ENCODE measurements at places on chromosomes 11 and 22.

DNA sequence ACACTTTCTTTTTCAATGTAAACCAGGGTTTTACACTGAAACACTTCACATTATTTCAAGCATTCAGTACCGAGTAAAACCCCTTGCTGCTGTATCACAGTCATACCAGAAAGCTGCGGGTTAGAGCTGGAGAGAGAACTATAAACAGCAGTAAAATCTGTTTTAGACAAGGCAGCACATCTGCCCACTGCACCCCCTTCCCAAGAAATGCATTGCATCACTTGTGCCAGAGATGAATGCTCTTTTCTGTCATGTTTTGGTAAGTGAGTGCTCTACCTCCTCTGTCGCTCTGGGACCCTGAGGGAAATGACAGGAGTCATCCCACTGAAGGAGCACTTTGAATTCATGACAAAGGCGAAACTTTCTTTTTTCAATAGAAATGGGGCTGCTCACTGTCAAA lies 107.2 kb downstream of the MAML2 start:
- no peak for DNase-seq

- DNase-seq: no peak
Measured at GRCh38 chr11:1870721-1871466, 18.0 kb downstream of the LSP1 start.

DNA sequence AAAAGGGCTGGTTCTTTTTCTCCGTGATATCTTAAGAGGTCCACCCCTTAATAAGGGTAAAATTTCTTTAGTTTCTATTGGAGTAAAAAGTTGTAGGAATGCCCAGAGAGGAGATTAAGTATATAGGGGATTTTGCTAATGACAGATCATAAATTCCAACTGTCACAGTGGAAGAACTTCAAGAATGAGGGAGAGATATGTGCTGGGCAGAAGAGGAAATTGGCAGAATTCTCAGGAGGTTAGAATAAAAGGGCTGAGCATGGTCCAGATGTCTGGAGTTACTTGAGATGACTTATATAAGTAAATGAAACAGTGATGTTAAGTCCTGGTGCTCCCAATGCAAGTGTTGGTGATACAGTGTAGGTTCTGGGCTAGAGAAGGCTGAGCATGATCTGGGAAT lies 417.6 kb upstream of the ARHGAP42 start:
- no peak for DNase-seq

DNA sequence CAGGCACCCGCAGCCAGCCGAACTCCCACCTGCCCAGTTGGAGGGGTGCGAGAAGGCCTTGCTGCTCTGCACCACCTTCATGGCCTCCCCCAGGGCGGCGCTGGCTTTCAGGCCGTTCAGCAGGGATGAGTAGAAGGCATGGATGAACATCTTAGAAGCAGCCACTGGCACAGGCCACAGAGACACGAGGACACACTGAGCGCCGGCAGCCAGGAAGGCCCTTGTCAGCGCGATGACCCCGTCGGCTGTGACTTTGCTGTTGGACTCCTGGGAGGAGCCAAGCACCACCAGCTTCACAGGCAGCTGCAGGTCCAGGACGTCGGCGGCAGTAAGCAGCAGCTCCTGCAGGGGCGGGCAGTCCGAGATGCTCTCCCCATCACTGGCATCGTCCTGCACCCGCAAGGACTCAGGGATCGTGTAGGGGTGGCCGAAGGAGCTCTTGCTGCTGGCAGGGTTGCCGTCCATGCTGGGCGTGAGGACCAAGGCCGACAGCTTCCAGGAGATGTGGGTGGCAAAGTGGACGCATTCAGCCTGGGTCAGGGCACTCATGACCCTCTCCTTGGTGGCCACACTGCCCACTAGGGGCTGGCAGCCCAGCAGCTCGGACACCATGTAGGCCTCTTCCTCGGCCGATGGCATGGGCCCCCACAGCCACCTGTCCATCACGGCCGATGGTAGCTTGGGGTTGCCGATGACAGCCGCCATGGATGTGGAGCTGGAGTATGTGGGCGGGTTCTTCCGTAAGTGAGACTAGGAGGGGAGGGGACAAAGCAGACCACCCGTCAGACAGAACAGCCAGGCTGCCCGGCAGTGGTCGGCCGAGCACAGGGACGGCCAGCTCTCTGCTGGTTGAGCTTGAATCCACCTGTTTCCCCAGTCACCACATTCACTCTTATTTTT lies 79.7 kb upstream of the PITPNB start:
- DNase-seq: no peak

- DNase-seq: no peak
Measured at GRCh38 chr11:58658623-58659022, 36.2 kb downstream of the CNTF start.
